AG04450 (cell line): ENCODE measurements at places on chromosomes 2 and 18.

GRCh38 chr18:22253156-22253555, 83.8 kb downstream of the GATA6 start:
- DNase-seq = no peak

GRCh38 chr2:203988500-203989260, 52.1 kb downstream of the ICOS start:
- no peak for DNase-seq

- DNase-seq = no peak
Observed at GRCh38 chr2:109591206-109591605, 22.6 kb downstream of the SEPTIN10 start.

DNA sequence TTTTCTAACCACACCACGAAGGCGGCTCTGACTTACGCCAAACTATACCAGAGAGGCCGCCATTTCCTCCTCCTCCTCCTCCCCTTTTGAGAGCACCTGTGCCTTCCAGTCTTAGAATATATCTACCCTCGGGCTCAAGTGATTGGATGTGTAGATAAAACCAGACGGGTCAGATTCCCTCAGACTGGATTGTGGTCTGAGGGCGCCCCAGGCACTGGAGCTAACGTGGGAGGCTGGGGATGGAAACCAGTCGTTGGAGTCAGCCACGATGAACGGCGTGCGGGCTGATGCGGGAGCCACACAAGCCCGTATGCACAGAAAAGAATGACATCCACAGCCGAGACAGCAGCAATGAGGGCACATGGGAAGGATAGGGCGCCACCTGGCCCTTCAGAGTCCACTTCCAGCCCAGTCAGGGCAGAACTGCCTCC, 12.3 kb upstream of the ODC1 start:
- no peak for DNase-seq

DNA sequence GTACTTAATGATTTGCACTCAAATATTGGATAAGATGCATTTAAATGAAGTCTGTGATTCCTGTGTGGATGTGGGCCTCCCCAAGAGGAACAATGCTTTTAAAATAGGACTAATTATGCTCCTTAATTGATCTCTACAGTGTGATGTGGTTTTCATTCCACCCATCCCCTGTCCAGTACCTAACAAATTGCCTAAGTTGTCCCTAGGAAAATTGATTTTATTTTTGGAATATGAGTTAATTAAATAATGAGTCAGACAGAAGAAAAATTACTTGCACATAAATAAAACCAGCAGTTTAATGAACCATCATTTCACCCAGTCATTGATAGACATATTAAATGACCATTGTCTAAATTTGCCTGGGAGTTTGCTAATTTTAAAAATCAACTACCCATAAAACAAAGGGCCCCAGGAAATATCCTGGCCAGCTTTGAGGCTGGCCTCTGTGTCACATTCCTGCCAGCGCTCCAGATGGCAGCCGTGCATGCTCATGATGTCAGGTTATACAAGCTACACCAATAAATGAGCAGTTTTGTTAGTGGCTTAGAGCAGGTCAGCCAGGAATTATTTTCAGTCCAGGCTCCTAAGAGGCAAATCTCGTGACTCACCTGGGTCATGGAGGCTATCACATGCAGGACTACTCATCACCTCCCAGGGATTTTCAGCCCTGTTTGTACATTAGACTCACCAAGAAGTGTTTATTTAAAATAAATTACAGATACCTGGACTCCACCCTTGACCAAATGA, 31.9 kb downstream of the ABHD3 start:
- DNase-seq = no peak
